Kidney tubule cell (primary cell): ENCODE measurements at places on chromosomes 12 and 14.

DNA sequence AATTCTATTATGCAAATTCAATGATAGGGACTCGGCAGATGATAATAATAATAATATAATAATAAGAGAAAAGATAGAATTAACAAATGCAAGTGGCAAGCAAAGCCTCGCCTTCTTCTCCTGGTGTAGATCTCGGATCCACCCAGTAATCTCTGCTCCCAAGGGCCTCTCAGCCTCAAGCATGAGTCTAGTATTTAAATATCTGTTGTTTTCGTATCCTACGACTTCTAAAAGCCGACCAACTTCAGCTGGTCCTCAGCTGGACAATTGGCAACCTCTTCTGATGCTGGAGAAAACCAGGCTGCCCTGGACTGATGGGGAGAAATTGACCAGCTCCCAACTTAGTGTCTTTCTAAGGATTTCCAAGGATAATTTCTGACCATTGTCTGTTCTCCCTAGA, 14.0 kb upstream of the MAP1LC3B2 start:
- no peak for DNase-seq

DNA sequence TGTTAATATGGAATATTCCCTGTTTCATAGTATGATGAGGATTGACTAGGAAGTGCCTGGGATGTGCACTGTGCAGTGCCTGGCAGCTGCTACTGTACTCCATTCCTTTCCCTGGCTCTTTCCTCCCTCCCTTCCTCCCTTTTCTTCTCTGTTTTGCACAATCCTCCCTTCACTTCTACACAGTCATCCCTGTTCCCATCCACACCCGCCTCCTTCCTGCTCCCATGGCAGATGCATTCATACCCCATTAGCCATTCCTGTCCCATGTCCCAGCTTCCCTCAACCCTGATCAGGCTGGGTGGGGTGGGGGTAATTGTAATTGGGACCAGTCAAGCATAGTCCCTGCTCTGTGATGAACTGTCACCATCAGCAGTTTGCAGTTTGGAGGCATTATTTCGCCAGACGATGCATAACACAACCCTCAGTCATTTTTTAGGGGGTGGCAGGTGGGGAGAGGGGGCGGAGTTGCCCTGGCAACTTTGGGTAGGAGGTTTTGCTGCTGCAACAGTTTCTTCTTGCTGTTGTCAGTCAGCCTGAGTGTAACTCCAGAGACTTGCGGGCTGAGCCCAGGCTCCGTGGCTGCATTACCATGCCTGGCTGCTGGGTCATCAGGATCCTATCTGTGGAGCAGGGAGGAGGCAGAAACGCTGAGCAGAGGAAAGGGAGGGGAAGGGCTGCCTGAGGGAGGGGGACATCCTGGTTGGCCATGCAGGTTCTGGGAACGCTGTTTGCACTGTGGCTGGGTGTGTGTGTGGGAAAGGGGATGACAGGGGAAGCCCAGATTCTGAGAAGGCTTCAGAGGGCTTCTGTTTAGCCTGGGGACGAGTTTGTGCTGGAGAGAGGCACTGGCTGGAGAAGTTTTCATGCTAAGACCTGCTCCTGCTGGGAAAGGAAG, 4.1 kb upstream of the KRT84 start:
- peak; percentile 59 for DNase-seq

DNA sequence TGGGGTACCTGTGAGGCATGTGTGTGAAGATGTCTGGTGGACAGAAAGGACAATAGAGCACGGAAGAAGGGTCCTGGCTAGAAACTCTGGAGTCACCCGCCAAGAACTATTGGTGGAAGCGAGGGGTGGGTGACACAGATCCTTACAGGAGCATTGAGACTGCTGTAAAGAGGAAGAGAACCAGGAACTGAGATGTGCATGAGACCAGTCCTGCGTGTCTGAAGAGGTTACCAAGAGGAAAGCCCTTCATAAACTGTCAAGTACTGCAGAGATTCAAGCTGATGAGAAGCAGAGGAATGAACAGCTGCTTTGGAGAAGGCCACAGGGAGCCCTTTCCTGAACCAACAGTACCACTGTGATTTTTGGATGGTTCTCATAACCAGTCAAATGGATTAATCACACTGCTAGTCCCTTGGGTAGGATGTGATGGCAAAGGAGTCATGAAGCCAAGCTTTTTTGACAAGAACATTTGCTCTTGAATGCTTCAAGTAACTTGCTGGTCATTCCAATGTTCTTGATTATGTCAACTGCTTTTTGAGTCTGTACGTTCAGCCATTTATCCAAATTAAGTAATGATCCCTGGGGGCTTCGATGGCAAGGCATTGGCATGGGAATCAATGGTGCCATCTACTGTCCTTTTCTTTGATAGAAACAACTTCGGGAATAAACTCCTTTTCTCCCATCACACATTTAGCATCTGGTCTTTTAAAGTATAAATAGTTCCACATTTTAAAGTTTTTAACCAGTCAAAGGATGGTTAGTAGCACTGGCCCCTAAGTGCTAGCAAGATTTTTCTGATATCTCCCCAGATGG, 42.9 kb downstream of the GPR135 start:
- no peak for DNase-seq

DNA sequence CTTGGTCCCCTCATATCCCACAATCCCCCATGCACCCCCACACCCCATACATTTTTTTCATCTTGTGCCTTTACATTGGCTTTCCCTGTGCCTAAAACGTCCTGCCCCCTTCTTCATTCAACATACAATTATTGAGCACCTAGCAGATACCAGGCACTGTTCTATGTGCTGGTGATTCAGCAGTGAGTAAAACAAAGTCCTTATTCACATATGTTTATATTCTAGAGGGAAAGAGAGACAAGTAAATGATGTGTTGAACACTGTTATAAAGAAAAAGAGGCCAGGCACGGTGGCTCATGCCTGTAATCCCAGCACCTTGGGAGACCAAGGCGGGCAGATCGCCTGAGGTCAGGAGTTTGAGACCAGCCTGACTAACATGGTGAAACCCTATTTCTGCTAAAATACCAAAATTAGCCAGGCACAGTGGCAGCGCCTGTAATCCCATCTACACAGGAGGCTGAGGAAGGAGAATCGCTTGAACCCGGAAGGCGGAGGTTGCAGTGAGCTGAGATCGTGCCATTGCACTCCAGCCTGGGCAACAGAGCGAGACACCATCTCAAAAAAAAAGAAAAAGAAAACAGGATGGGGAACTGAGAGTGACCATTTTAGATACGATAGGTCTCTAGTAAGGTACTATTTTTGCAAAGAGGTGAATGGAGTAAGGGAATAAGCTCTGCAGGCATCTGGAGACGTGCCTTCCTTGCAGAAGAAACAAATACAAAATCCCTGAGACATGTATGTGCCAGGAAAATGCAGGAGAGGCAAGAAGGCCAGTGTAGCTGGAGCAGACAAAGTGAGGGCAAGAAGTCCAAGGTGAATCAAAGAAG, 12.2 kb downstream of the SLC7A7 start:
- DNase-seq = no peak

GRCh38 chr12:54650409-54650808, 2.2 kb upstream of the DCD start:
- peak; percentile 69 for DNase-seq

- DNase-seq = no peak
These were observed 74.9 kb downstream of the NTF3 start for GRCh38 chr12:5506821-5507231.

DNA sequence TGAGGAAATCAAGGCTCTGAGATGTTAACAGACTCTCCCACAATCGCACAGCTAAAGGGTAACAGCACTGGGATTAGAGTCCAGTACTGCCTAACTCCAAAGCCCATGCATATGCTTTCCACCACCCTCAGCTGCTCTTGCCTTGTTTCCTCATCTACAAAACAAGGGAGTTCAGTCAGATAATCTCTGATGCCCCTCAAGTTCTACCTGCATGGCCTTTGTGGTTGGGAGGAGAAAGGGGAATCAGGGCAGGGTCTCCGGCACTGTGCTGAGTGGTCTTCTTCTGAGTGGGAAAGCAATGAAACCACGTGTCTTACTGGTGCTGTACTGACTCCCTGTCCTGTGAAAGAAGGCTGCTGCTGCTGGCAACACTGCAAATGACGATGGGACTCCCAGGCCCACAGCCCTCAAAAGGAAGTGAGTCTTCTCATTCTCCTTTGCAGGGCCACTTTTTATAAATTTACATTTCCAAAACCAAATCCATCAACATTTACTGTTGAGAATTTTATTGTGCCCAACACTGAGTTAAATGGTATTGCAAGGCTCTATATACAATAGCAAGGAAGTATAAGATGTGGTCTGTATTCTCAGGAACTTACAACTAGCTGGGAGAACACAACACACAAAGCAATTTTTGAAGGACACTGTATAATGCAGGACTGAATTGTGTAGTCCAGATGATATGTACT, 19.7 kb upstream of the DUSP16 start:
- no peak for DNase-seq

GRCh38 chr14:69135133-69135532, 17.8 kb downstream of the DCAF5 start:
- no peak for DNase-seq
